NCI-H774 (cell line): ENCODE measurements at places on chromosomes 3 and 15.

- DNase-seq, result no peak
Observed at GRCh38 chr3:117080872-117081271, 371.3 kb downstream of the TUSC7 start.

GRCh38 chr3:39541917-39542329, 74.4 kb downstream of the MOBP start:
- no peak for DNase-seq

- DNase-seq, result no peak
Observed at GRCh38 chr15:74917676-74918075, 11.0 kb upstream of the FAM219B start.

GRCh38 chr3:134471521-134472193, 14.1 kb downstream of the ANAPC13 start:
- DNase-seq, result no peak

GRCh38 chr15:45588219-45588875, 1.2 kb downstream of the BLOC1S6 start:
- no peak for DNase-seq

DNA sequence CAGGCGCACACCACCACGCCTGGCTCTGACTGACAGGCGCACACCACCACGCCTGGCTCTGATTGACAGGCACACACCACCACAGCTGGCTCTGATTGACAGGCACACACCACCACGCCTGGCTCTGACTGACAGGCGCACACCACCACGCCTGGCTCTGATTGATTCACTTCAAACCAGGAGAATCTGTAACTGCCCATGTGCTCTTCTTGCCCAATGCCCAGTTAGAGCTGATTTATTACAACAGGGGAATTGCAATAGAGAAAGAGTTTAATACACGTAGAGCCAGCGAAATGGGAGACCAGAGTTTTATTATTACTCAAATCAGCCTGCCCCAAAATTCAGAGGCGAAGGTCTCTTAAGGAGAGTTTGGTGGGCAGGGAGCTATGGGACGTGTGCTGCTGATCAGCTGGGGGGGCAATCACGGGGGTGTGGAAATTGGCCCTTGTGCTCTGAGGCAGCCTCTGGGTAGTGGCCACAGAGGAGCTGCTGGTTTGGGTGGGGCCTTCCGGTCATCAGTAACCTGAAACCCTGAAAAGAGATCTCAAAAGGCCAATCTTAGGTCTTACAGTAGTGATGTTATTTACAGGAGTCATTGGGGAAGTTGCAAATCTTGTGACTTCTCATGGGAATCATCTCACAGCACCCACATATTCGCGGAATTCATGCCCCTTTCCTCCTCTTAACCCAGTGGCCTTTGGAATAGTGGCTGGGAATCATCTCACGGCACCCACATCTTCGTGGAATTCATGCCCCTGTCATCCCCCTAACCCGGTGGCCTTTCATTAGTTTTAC, 63.8 kb upstream of the TFRC start:
- no peak for DNase-seq

- DNase-seq, result no peak
Observed at GRCh38 chr3:182519569-182519968, 273.7 kb upstream of the ATP11B start.

GRCh38 chr3:194364652-194365434, 4.7 kb downstream of the LRRC15 start:
- DNase-seq, result peak; percentile 86

DNA sequence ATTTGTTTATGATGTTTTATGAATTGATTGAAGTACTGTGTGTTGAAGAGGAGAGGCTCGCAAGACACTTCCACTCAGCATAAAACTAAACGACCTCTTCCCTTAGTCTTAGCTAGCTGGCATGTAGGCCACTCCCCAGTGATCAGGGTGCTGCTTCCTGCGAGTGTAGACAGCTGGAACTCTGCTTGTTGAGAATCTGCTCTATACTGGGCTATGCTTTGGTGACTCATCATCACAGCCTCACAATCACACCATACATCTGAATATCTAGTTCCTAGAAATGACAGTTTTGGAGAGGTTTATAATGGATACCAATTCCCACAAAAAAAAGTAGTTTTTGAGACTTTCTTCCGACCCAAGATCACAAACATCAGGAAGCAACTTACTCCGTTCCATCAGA, 1.5 kb upstream of the SLC24A5 start:
- DNase-seq, result no peak

DNA sequence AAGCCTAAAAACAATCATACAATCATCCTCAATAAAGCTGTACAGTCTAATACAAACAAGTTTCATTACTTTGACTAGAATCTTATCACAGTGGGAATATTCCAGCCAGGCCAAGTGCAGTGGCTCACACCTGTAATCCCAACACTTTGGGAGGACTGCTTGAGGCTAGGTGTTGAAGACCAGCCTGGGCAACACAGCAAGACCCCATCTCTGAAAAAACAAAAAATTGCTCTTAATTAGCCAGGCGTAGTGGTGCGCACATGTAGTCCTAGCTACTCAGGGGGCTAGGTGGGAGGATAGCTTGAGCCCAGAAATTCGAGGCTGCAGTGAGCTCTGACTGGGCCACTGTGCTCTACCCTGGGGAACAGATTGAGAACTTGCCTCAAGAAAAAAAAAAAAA, 3.3 kb downstream of the RPN1 start:
- DNase-seq, result no peak

GRCh38 chr15:87219650-87220615, 1036.6 kb downstream of the NTRK3 start:
- DNase-seq, result no peak

- DNase-seq, result no peak
Observed at GRCh38 chr15:71595846-71596553, 214.4 kb upstream of the NR2E3 start.

DNA sequence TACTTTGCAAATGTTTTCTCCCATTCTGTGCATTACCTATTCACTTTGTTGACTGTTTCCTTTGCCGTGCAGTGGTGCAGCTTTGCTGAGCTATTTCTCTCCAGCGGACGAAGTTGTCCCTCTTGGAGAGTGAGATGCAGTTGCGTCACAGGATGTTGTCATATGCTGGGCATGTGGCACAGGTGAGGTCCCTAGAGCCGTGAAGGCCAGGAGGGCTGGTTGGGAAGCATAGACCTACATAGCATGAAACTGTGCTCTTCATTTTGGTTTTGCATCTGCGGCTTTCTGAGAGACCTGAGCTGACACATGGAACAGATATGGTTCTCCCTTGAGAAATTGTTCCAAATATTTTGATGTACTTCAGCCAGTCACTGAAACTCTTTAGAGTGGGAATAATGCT, 108.5 kb downstream of the CACNA1D start:
- DNase-seq, result no peak

DNA sequence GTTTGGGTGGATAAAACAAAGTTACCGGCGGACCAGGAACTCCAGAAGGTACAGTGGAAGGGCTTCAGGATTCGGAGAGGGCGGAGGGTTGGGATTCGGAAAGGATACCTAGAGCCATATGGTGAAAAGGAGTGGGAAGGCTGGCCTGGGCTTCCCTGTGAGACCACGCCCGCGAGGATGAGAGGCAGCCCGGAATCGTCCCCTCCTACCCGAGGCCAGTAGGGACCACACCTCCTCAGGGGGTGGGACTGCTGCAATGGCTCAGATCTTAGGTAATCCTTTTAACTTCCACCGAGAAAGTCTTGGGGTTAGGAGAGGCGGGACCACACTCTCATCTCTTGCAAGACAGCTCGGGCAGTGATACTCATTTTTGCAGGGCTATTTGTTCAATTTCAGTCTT, 511.3 kb downstream of the OCA2 start:
- DNase-seq, result no peak

DNA sequence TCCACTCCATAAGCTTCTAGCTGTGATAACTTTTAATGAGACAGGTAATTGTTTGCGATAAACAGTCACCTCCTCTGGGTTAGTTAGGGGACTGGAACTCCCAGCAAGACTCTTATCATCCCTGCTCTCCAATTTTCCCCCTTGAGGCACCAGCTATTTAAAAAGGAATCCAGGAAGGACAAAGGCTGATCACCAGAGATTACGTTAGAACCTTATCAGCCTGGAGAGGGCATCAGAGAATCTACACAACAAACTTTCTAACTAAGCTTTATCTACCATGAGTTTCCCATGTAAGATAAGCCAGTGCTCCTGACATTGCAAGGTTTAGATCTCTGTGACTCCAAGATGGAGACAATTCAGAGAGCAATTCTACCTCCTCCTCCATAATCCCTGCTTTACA, 31.3 kb downstream of the GPR176 start:
- no peak for DNase-seq

- no peak for DNase-seq
Observed at GRCh38 chr3:25957026-25957425, 167.1 kb downstream of the OXSM start.

GRCh38 chr3:195035345-195036202, 235.4 kb downstream of the XXYLT1 start:
- no peak for DNase-seq

GRCh38 chr3:160765211-160765610, 9.2 kb downstream of the PPM1L start:
- DNase-seq, result no peak

DNA sequence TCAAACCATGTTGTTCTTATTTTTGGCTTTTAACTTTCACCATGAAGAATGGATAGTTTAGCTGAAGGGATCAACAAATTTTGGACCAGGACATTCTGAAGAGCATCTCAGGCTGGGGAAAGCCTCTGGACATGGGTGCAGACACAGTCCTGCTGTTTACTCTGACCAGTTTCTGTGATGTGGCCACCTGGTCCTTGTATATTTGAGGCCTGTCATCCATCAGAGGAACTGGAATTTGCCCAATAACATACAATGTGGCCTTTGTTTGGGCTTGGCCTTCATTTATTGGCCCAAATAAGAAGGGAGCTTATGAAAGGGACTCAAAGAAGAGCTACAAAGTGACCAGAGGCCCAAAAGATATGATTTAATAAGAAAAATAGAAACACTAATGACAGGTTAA, 127.9 kb downstream of the MYRIP start:
- DNase-seq, result no peak

DNA sequence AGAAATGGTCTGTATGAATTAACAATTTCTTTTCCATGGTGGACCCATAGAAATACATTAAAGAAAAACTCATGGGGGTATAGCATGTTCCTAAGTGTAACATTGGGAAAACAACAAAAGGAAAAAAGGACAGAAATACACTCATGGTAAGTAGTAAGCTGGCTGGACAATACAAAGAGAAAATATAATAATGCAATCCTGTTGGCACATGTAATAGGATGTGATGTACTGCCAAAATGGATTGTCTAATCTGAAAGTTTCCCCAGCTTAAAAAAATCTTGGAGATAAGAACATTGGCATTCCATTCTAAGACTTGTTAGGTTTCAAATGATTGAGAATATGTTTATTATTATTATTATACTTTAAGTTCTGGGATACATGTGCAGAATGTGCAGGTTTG, 128.1 kb downstream of the MBNL1 start:
- no peak for DNase-seq

DNA sequence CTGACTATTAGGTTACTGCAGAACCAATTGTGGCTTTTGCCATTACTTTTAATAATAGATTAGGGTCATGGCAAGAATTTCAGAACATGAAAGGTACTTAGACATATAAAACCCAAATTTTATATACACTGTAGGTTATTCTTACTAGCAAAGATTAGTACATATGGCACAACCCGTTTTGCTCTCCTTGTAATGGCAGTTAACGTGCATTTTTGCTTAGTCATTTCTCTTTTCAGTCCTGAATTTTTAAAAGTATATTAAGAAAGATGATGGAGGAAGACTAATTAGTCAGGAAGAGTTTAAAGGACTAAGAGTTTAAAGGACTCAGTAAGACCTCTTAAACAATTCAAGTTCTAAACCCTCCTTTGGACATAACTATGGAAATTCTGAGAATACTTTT, 114.0 kb downstream of the PEAK1 start:
- no peak for DNase-seq

- no peak for DNase-seq
Observed at GRCh38 chr3:114376516-114377185, 82.8 kb downstream of the TIGIT start.

DNA sequence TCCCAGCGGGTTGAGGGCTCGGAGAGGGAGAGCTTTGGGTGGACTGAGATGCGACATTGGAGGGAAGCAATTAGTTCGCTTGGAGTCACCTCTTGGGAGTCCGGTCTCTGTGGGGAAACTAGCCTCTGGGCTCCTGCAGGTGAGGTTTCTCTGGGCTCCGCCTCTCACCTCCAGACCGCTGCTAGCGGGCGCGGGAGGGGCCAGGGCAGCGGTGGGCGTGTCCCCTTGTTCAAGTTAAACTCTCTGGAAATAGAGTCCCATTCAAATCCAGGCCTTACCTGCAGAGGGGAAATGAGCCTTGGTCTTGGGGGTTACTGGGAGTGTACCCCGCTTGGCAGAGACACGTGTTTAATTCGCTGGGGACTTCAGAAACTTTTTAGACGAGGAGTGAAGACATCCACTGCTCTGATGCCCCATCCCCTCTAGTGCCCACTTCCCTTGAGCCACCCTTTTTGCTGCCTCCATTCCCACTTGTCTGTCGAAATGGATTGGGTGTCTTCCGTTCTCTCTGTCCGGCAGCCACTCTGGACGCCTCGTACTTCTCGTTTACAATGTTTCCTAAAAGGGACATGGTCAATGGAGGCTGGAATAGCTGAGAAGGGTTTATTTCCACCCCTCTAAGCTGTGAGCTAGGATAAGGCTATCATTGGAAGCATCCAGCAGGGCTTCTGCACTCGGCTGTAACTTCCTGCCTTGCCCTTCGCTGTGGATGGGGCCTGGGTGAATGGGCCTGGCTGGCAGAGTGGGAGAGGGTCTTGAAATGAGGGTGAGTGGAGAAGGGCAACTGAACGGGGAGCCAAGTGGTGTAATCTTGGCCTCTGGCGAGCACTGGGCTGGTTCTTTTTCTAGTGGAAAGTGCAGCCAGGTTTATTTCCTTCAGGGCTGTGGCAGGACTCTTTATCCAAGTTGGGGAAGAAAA, 1.1 kb downstream of the MITF start:
- no peak for DNase-seq

DNA sequence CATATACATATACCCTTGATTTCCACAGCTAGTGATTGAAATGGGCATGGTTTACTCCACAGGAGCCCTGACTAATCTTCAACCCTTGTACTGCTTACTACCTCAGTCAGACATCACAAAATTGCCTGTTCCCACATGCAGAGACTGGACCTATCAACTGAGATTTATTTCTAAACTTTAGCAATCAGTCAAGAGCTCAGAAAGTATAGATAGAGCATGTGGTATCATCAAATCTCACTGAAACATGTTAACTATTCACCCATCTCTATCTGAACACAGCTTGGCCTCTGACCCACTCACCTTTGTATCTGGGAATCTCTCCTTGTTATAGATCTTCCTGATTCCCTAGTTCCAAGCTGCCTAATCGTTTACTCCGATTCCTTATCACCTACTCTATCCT, 14.6 kb downstream of the ADAM10 start:
- DNase-seq, result no peak

- no peak for DNase-seq
Observed at GRCh38 chr3:130582457-130583153, 65.6 kb downstream of the COL6A6 start.

DNA sequence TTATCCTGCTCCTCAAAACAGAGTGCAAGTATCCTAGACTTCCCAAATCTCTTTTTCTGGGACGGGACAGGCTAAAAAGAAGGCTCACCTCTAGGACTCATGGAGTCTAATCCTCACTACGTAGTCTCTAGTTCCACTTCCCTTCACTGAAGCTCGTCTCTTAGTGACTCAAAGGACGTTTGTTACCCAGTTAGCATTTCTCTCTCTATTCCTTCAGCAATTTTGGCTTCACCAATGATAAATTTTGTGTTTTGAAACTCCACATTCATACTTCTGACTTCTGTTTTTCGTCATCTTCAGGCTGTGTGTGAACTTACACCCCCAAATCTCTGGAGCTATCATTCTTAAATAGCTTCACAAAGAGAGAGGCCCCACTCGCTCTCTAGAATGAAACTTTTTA, 627.1 kb downstream of the NAALADL2 start:
- DNase-seq, result no peak

GRCh38 chr3:84727616-84728015, 231.2 kb upstream of the CADM2 start:
- no peak for DNase-seq
